Upper lobe of right lung (tissue), 1 donor: ENCODE measurements at places on chromosomes 4 and X.

- peak; percentile 69 for DNase-seq
Measured at GRCh38 chr4:8215001-8215427, 15.9 kb downstream of the SH3TC1 start.

GRCh38 chrX:106284431-106285025 lies 116.4 kb downstream of the PWWP3B start:
- no peak for DNase-seq

- DNase-seq, result peak; percentile 47
Measured at GRCh38 chr4:5973486-5974220, 44.6 kb downstream of the C4orf50 start.

DNA sequence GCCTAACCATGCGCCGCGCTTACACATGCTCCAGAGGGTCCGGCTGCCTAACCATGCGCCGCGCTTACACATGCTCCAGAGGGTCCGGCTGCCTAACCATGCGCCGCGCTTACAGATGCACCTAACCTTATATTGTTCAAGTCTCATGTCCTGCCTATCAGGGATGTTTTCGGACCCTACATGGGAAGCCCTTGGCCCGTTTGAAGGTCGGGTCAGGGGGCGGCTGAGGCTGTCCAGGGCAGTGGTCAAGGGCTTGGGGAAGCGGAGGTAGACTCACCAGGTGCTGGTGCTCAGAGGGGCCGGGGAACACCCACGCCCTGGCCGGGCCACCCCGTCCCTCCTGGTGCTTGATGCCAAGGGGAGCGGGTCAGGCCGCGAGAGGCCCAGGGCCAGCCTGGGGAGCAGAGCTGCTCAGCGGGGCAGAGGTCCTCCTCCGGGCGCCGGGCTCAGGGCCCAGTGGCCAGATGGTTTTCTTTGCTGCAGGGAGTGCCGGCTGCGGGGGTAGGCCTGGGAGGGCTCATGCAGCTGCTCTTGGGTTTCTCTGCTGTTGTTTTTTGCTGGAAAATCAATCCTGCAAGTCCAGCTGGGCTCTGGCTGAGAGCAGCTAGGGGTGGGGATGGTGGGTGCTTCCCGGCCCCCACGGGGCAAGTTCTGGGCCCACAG lies 35.4 kb upstream of the SPON2 start:
- DNase-seq, result peak; percentile 81

GRCh38 chr4:111540671-111541070 lies 604.6 kb upstream of the FAM241A start:
- no peak for DNase-seq

DNA sequence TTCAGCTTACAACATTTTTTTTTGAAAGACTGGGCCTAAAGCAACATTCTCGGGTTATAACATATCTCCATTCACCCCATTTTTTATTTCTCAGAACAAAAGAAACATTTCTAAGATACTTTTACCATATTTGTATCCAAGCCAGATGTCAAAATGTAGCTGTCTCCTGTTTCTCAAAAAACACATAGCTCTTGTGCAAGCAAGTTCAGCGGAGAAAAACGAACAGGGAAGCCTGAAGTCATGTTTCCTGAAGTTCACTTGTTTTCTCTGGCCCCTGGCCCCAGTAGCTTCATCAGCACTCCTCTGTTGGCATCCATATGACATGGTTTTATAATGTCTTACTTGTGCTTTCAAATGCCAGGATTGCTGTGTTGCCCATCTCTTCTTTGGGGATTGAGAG lies 218.2 kb downstream of the BANK1 start:
- no peak for DNase-seq

GRCh38 chrX:111322231-111322855 lies 52.1 kb upstream of the CAPN6 start:
- DNase-seq, result no peak

- no peak for DNase-seq
Measured at GRCh38 chrX:13791145-13791544, 25.7 kb downstream of the GPM6B start.

DNA sequence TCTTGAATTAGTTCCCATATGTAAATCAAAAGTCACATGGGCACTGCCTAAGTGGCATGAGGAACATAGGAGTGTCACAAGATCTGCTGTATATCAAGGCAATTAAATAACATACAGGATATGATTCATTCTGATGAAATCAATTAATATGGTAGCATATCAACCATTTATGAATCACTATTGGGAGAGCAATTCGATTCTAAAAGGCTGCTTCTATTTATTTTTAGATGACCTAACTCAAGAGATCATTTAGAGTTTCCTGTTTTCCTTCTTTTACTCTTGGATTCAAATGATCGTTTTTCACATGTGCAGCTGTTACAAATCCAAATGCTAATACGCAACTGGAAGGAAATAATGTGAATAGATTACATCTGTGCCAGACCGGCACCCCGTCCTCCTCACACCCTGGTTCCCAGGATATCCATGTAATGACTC lies 81.9 kb downstream of the HCCS start:
- DNase-seq, result no peak

DNA sequence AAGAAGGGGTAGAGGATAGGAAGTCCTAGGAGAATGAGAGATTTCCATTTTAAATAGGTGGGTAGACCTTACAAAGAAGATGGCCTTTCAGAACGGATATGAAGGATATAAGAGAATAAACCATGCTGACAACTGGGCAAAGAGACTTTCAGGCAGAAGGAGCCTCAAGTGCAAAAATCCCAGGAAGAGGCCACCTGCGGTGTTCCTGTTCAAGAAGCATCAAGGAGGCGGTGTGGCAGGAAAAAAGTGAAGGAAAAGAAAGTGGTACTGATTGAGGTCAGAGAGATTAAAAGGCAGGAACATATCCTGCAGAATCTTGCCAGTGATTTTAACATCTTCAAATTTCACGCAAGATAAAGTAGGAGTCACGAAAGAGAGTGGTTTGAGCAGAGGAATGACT lies 172.0 kb downstream of the FSTL5 start:
- DNase-seq, result no peak

DNA sequence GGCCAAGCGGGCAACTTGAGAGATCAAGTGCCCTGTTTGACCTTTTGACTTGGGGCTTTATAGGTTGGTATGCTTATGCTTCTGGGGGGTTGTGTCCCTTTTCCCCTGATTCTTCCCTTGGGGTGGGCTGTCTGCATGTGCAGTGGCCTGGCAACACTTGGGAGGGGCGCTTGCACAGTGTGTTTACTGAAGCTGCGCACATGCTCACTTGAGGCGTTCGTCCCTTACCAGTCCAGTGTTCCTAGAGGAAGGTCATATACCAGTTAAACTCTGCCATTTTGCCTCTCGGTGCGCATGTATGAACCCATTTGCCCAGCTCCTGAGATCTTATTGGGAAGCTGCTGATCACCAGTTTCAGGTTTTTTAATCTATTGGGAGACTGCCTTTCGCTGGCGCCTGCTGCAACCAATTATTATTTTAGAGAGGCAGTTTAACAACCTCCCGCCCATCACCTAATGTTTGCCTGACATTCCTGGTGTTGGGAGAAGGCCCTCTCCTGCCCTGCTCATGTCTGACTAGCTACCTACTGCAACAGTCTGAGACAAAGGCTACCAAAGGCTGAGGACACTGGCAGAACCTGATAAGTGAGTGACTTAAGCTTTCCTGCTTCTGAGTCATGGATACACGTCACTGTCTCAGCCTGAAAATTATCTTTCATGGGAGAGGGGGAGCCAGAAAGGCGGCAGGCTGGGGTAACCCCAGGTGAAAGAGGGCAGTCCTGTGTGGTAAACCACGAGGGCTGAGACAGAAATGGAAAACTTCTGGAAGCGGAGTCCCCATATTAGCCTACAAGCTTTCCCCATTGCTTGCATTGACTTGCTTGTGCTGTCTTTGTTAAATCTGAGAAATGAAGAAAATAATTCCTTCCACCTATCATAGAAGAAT lies 97.6 kb downstream of the CPE start:
- DNase-seq, result no peak

- no peak for DNase-seq
Measured at GRCh38 chrX:136163689-136164088, 16.4 kb downstream of the FHL1 start.

GRCh38 chr4:152460488-152460887 lies 75.4 kb downstream of the FBXW7 start:
- no peak for DNase-seq

- DNase-seq, result no peak
Measured at GRCh38 chr4:147064856-147065255, 119.2 kb upstream of the TTC29 start.

DNA sequence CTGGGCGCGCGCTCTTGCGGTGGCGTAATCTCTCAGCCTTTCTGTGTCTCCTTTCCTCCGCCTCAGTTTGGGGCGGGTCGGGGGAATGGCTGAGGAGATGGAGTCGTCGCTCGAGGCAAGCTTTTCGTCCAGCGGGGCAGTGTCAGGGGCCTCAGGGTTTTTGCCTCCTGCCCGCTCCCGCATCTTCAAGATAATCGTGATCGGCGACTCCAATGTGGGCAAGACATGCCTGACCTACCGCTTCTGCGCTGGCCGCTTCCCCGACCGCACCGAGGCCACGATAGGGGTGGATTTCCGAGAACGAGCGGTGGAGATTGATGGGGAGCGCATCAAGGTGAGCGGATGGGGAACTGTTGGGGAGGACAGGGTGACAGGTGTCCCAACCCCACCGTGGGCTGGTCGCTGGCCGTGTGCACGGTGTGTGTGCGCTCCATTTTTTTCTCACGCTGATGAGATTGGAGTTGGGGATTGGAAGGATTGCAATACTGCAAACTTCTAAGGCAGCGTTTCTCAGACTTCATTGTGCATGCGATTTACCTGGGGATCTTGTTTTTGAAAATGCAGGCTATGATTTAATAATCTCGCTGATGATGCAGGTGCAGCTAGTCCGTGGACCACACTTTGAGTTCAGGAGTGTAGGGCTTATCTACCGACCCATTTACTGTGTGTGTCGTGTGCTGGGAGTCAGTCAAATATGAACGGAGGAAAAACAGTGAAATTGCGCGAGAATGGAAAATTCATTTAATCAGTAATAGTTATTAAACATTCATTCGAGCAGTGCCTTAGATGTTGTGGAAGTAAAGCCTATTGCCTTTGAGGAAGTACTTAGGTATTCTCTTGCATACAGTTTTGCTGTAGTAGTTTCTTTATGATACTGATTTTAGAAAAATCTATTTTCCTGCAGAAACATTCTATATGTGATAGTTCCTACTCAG lies at the start of gene RAB33B:
Gene RAB33B (plus strand): TSS at position 11 of the 935 bp plus-strand sequence. CDS start 75 bp downstream, at position 86.
- no peak for DNase-seq

DNA sequence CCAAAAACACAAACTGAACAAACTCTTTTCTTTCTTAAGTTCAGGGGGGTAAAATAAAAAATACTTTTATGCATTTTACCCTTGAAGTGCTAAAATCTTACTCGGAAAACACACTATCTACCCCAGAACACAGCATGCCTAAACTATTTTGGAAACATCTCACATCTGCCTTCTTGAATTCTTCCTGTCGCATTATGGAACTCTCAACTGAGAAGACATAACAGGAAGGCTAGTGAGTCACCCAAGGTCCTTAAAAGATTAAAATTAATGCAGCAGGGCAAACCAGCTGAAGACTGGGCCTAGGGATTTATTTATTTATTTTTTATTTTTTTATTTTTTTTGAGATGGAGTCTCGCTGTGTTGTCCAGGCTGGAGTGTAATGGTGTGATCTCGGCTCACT lies 208.2 kb downstream of the APBB2 start:
- no peak for DNase-seq
